Upper lobe of left lung (tissue), 6 donors: ENCODE measurements at places on chromosomes 5 and 9. TPM values are rescaled to one million over a fixed set of nuclear protein-coding genes. Genes with fewer than 3 reads are reported as not detected.

DNA sequence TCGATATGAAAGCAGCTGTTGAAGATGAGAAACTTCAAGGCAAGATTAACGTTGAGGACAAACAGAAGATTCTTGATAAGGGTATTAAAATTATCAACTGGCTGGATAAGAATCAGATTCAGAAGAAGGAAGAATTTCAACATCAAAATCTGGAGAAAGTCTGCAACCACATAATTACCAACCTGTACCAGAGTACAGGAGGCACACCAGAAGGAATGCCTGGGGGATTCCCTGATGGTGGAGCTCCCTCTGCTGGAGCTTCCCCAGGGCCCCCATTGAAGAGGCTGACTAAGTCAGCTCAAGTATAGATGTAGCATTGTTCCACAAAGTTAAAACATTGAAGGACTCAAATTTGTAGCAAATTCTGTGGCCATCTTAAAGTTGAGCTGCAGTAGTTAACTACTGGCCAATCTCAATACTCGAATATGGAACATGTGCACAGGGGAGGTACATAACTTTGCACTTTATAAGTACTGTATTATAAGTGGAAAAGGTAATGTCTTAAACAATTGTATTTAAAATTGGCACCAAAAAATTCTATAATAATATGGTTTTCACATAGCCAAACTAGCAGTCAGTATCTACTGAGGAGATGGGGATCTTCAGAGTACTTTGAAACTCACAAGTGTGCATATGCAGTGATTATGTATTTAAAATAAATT, 237.5 kb downstream of the CHSY3 start:
- no peak overlapping the region for H3K4me3 ChIP-seq
- H3K4me1 ChIP-seq: no peaks in the 10 kb centered on the region
- DNase-seq: no peak
- no peaks in the 10 kb centered on the region for H3K27me3 ChIP-seq
- no peaks in the 10 kb centered on the region for H3K36me3 ChIP-seq

DNA sequence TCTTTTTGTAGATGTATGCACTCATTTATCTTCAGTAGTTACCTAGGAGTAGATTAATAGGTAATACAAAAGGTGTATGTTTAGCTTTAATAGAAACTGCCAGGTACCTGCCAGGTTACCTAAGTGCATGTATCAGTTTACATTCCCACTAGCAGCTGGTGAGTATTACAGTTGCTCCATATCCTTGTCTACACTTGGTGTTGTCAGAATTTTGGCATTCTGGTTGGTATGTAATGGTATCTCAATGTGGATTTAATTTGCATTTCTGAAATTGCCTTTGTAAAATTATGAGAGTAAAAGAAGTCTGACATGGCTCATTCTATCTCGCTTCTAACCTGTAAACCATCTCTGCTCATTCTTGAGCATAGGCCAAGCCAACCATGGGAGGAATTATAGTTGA, 38.3 kb upstream of the SIL1 start:
- no peak overlapping the region for H3K4me3 ChIP-seq
- H3K36me3 ChIP-seq: no peaks in the 10 kb centered on the region
- H3K27me3 ChIP-seq: no peaks in the 10 kb centered on the region
- DNase-seq: no peak
- no peak overlapping the region for H3K27ac ChIP-seq

DNA sequence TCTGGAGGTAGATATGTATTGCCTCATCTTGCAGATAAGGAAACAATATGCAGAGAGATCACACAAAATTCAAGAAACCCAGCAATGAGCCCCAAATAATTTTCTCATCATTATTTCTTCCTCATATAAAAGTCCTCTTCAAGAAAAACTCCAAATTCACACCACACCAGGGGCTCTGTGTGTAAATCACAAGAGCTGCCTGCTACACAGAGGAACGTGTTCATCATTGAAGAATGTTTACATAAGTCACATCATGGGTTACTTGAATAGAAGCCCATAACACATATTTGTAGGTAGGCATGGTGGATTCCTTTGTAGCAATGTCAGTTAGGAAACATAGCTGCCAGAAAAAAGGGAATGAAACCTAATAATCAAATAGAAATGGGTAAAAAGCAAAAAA, 308.1 kb upstream of the TLE4 start:
- H3K4me3 ChIP-seq: no peak overlapping the region
- no peaks in the 10 kb centered on the region for H3K36me3 ChIP-seq
- no peak for DNase-seq
- no peaks in the 10 kb centered on the region for H3K4me1 ChIP-seq
- no peaks in the 10 kb centered on the region for H3K27me3 ChIP-seq

- no peak overlapping the region for H3K27ac ChIP-seq
- DNase-seq: peak; percentile 62
- peaks cover 9% of the 10 kb centered on the region for H3K36me3 ChIP-seq
- no peak overlapping the region for H3K4me3 ChIP-seq
- H3K27me3 ChIP-seq: no peaks in the 10 kb centered on the region
Measured at GRCh38 chr9:136088481-136088938, 6.6 kb downstream of the NACC2 start.

DNA sequence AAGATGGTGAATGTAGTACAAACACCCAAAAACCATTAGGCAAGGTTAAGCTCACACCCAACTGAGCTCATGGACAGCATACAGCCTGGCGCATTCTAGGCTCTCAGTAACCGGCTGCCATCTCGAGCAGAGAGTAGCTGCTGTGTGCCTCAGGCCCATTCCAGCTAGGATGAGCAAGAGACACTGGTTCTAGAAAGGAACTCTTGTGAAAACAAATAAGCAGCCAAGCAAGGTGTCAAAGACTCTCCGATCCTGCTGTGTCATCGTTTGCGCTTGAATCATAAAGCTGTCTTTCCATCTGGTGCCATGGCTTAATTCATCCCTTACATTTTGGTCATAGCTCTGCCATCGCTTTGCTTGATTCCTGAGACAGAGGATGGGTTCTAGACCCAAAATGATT, 135.4 kb upstream of the MSX2 start:
- H3K36me3 ChIP-seq: no peaks in the 10 kb centered on the region
- DNase-seq: no peak
- no peaks in the 10 kb centered on the region for H3K27me3 ChIP-seq
- no peak overlapping the region for H3K4me3 ChIP-seq

- no peak overlapping the region for H3K27ac ChIP-seq
- DNase-seq: no peak
- H3K4me3 ChIP-seq: no peak overlapping the region
- no peaks in the 10 kb centered on the region for H3K36me3 ChIP-seq
- H3K4me1 ChIP-seq: no peaks in the 10 kb centered on the region
- no peaks in the 10 kb centered on the region for H3K27me3 ChIP-seq
Measured at GRCh38 chr5:58938563-58939424, 355.9 kb downstream of the RAB3C start.

GRCh38 chr9:114030364-114030763, 47.7 kb downstream of the AMBP start:
- peaks cover 42% of the 10 kb centered on the region for H3K36me3 ChIP-seq
- no peak overlapping the region for H3K4me3 ChIP-seq
- peak; percentile 17 for DNase-seq
- no peak overlapping the region for H3K27ac ChIP-seq
- no peaks in the 10 kb centered on the region for H3K27me3 ChIP-seq
- H3K4me1 ChIP-seq: no peaks in the 10 kb centered on the region

Gene TIMD4
- total RNA-seq: not detected

Gene SPTAN1
- total RNA-seq: 415 TPM

Gene OLFM1
- total RNA-seq: 8.0 TPM

Gene ZNF883
- 0.61 TPM for total RNA-seq
